Stomach (tissue), 19 donors: ENCODE measurements at places on chromosomes 16 and 17. TPM values are rescaled to one million over a fixed set of nuclear protein-coding genes. Genes with fewer than 3 reads are reported as not detected.

C16orf46 gene
- not detected for total RNA-seq

FAM20A gene
- 13.8 TPM for total RNA-seq

HOXB6 gene
- 11.9 TPM for total RNA-seq

ATP2C2 gene
- 5.5 TPM for total RNA-seq

SPOP gene
- 49.2 TPM for total RNA-seq

C17orf100 gene
- 1.9 TPM for total RNA-seq
